Hepatocyte (in vitro differentiated cells): ENCODE measurements at places on chromosomes 1 and 21. TPM values are rescaled to one million over a fixed set of nuclear protein-coding genes. Genes with fewer than 3 reads are reported as not detected.

DNA sequence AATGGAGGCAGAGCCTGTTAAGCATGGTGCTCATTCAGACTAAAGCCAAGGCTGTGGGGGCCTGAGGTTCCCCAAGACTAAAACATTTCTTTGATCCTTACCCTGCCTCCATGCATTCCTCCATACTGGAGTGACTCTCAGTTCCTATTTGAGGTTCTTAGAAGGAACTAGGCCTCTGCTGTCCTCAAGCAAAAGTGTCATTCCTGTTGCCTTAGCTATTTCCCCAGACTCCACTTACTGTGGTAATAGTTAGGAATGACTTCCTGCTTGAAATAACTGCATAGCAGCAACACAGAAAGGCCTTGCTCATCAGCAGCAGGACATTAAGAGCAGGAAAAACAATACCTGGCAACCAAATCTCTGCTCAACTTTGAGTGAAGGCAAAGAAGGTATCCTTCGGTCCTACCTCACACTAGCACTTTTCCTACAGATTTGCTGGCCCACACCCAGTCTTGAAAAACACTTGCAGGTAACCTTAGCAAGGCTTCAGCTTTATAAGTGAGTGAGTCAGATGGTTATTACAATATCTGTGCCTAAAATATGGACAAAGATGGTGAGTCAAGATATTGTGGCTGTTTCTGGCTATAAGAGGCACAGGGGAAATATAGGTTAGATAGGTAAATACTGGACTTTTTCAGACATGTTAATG lies 14.8 kb downstream of the LRRC41 start:
- no peaks in the 10 kb centered on the region for H3K36me3 ChIP-seq
- peak overlapping the region; percentile 29 for H3K27ac ChIP-seq
- H3K27me3 ChIP-seq, result no peaks in the 10 kb centered on the region
- no peaks in the 10 kb centered on the region for H3K4me1 ChIP-seq
- DNase-seq, result no peak

DNA sequence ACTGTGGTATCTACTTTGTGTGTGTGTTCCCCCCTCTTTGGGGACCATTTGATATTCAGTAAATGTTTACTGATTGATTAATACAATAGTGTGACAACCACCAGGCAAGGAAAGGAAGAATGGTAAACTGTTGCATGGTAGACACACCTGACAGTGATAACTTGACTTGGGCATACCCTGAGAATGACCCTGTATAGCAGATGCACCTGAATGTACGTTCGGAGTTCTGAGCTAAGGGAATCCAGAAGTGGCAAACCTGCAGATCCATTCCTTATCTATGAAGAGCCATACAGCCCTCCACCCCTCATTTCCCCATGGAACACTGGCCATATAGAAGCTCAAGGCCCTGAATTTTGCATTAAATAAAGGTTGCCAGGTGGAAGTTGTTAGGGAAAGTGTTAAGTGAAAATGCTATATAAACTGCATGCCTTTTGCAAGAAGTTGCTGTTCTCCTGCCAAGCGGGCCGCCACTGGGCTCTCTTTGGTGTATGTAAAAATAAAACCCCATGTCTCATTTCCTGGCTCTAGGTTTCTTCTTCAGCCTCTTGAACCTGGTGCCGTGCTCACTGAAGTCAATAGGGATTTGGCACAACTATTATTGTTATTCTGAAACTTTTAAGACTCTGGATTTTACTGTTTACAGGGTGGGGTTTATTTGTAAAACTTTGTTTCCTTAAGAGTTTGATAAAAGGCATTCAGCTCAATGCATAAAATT lies 32.6 kb upstream of the DENND1B start:
- no peaks in the 10 kb centered on the region for H3K4me1 ChIP-seq
- DNase-seq, result no peak
- no peak overlapping the region for H3K4me3 ChIP-seq
- no peak overlapping the region for H3K27ac ChIP-seq
- no peaks in the 10 kb centered on the region for H3K27me3 ChIP-seq

Gene CD2
- polyA plus RNA-seq, result 0.08 and 0.22 TPM in 2 replicates

GRCh38 chr1:119312500-119312899 lies 56.1 kb upstream of the HAO2 start:
- H3K36me3 ChIP-seq, result no peaks in the 10 kb centered on the region
- no peak overlapping the region for H3K4me3 ChIP-seq
- H3K27ac ChIP-seq, result no peak overlapping the region
- H3K27me3 ChIP-seq, result no peaks in the 10 kb centered on the region
- no peaks in the 10 kb centered on the region for H3K4me1 ChIP-seq

DNA sequence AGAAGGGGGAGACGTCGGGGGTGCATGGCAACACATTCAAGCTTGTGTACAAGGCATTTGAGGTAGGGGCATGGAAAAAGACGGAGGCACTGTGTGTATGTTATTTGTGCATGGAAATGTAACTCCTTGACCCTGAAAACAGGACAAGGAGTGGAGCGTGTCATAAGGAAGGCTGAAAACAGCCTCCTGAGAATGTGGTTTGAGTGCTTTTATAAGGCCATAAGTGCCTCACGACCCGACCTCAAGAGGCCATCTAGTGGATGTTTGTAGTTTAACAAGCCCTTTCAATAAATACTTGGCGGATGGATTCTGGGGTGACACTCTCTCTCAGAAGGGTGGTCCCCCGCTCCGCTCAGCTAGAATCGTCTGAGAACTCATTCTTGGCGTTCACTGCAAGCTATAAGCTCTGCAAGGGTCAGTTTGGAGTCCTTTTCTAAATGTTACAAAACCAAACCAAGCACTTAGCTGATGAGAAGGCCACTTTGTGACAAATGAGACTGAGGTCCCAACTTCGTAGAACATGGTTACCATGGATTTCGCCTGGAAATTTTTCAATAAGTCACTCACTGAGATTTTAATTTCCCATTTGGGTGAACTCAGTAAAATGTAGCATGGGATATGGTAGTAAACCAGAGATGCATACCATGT lies 38.8 kb upstream of the CLCA4 start:
- H3K36me3 ChIP-seq, result no peaks in the 10 kb centered on the region
- no peaks in the 10 kb centered on the region for H3K27me3 ChIP-seq
- no peak overlapping the region for H3K27ac ChIP-seq

DNA sequence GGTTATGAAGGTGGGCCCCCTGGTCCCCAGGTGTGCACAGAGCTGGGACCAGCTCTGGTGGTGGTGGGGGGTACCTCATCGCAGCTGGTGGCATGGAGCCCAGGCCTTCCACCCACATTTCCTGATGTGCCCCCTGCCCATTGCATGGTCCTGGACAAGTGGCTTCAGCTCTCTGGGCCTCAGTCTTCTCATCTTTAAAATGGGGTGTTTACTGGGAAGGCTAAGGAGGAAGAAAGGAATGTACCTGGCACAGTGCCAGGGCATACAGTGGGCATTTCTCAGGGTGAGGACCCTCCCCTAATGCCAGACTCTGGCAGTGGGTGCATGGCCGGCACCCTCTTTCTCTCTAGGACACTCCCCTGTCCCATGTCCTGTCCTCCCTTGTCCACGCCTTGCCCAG lies 7.5 kb downstream of the CLCNKB start:
- no peak overlapping the region for H3K4me3 ChIP-seq
- H3K36me3 ChIP-seq, result no peaks in the 10 kb centered on the region
- peaks cover 7% of the 10 kb centered on the region for H3K4me1 ChIP-seq
- DNase-seq, result no peak
- H3K27me3 ChIP-seq, result no peaks in the 10 kb centered on the region
- H3K27ac ChIP-seq, result no peak overlapping the region

Gene WLS
- 66.3 and 79.9 TPM in 2 replicates for polyA plus RNA-seq

Gene CASQ1
- 0.51 and 0.57 TPM in 2 replicates for polyA plus RNA-seq

DNA sequence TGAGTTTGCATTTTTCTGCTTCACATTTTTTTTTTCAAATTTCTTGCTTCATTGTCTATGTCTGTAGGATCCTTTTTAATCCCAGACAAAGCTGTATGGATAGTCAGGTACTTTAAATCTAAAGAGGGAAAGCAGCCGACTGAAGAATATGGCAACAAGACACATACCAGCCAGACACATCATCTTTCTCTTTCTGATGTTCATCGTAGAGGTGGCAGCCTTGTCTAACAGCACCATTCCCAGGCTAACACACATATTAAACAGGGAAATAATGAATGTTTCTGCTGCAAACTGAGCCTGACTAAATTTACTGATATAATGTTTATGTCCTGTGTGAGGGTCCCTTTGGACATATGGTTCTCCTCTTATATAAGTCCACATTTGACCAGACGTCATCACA lies 3.7 kb upstream of the TEKT2 start:
- H3K27ac ChIP-seq, result no peak overlapping the region
- no peaks in the 10 kb centered on the region for H3K27me3 ChIP-seq
- no peak overlapping the region for H3K4me3 ChIP-seq
- H3K36me3 ChIP-seq, result no peaks in the 10 kb centered on the region

- no peaks in the 10 kb centered on the region for H3K36me3 ChIP-seq
- DNase-seq, result no peak
- H3K27ac ChIP-seq, result no peak overlapping the region
- H3K4me1 ChIP-seq, result no peaks in the 10 kb centered on the region
- no peaks in the 10 kb centered on the region for H3K27me3 ChIP-seq
Measured at GRCh38 chr1:218851586-218851985, 322.1 kb upstream of the LYPLAL1 start.

Gene RGS7
- polyA plus RNA-seq, result 0.22 TPM in 1 of 2 replicates, not detected in the other

DNA sequence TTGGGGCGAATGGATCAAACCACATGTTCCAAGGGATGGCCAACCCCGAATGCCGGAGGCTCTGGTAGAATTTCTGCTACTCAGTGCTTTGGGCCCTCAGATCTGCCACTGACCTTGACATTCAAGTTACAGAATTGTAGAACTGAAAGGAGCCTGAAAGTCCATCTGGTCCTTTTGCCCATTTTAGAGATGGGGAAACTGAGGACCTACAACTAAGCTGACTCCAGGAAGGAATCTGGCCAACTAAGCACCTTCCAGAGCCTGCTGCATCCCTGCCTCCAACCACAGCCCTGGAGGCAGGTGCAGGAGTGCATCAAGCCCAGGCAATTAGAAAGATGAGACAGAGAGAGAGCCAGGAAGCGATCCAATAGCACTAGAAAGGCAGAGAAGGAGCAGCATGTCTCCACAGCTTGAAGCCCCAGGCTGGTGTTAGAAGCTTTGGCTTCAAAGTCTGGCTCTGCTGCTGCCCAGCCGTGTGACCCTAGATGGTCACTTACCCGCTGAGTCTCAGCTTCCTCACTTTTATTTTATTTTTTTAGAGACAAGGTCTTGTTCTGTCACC lies 1.3 kb upstream of the CTRC start:
- DNase-seq, result no peak
- no peaks in the 10 kb centered on the region for H3K36me3 ChIP-seq
- H3K27me3 ChIP-seq, result no peaks in the 10 kb centered on the region
- H3K4me3 ChIP-seq, result no peak overlapping the region

DNA sequence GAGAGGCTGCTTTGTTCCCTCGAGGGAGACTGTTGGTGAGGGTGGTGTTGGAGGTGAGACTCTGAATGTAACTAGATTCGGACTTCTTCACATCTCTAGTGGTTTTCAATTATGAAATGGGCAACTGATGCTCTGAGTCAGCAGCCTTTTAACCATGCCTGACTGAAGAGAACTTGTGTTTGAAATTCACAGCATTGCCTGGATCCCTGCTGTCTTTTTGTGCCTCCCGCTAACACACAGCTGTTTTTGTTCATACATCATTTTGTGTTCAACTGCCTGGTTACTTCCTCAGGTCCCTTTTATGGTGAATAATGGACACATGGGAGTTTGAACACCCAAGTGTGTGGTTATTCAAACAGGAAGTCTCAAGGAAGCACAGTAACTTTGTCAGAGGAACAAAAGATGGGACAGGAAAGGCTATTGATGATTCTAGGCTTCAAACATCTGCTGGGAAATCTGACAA lies 16.8 kb downstream of the LAMC1 start:
- H3K27me3 ChIP-seq, result no peaks in the 10 kb centered on the region
- no peak overlapping the region for H3K4me3 ChIP-seq

DNA sequence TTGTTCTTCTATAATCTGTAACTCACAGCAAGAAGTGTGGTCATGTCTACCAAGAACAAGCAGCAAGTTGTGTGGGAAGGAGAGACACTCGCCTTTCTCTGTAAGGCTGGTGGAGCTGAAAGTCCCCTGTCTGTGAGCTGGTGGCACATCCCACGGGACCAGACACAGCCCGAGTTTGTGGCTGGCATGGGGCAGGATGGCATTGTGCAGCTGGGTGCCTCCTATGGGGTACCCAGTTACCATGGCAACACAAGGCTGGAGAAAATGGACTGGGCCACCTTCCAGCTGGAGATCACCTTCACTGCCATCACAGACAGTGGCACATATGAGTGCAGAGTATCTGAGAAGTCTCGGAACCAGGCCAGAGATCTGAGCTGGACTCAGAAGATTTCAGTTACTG lies 15.5 kb downstream of the CD101 start:
- H3K4me1 ChIP-seq, result no peaks in the 10 kb centered on the region
- H3K4me3 ChIP-seq, result no peak overlapping the region
- H3K27ac ChIP-seq, result no peak overlapping the region
- no peak for DNase-seq
- H3K36me3 ChIP-seq, result no peaks in the 10 kb centered on the region
- H3K27me3 ChIP-seq, result no peaks in the 10 kb centered on the region

DNA sequence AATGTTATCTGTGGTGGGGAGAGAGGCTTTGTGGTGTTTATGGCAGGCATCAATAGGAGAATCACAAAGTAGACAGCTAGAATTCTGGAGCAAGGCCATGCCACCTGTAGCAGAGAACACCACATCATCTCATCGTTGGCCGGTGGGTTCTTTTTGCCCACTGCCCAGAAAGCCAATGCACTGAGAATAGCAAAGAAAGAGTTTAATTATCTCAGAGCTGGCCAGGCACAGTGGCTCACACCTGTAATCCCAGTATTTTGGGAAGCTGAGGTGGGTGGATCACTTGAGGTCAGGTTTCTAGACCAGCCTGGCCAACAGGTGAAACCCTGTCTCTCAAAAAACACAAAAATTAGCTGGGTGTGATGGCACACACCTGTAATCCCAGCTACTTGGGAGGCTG lies 99.2 kb upstream of the COG2 start:
- H3K36me3 ChIP-seq, result no peaks in the 10 kb centered on the region
- H3K27me3 ChIP-seq, result no peaks in the 10 kb centered on the region
- no peak for DNase-seq
- no peak overlapping the region for H3K4me3 ChIP-seq
- no peak overlapping the region for H3K27ac ChIP-seq
- H3K4me1 ChIP-seq, result no peaks in the 10 kb centered on the region

DNA sequence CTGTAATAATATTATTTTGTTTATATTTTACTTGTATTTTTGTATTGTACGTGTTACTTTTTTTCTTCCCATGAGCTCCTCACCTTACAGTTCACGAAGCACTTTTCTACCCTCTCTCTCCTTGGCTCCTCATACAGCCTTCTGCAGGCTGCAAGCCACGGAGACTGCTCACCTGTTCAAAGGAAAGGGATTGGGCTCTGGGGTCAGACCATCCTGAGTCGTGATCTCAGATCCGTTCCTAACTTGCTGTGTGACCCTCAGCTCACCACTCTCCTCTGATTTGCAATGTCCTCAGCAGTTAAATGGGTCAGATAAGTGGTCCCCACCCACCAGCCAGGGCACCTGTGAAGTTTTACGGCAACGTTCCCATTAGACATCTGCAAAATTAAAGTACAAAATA lies 54.1 kb downstream of the VWA5B1 start:
- DNase-seq, result no peak
- H3K27me3 ChIP-seq, result peaks cover 20% of the 10 kb centered on the region
- peaks cover 4% of the 10 kb centered on the region for H3K4me1 ChIP-seq
- no peaks in the 10 kb centered on the region for H3K36me3 ChIP-seq
